ENCODE measurements at places on chromosomes 11 and 22. TPM values are rescaled to one million over a fixed set of nuclear protein-coding genes. Genes with fewer than 3 reads are reported as not detected.
A peak's percentile ranks its signal among the peaks of the same experiment; 100 is the strongest.

GRCh38 chr22:43427296-43428004, 15.6 kb downstream of the MPPED1 start:
- DNase-seq, result peak; percentile 30

SAA4 gene
- not detected for total RNA-seq

LAMTOR1 gene
- 74.9 TPM for total RNA-seq

DNA sequence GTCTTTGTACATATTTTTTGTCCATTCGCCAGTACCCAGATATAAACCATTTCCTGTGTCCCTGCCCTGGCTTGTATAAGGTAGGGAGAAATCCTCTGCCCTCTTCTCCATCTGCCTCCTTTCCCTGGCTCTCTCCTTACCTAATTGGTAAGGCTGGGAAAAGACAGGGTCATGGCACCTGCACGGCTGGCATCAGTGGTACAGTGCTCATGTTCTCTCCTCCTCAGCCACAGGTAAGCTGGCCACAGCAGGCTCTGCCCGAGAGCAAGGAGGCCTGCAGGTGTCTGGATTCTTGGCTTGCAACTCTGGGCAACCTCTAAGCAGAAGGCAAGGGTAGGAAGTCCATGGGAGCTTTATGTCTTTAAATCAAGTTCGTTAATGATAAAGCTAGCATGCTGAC, 419.9 kb downstream of the BUD13 start:
- no peak for DNase-seq

- no peak for DNase-seq
These were observed 473 bp upstream of the EMID1 start for GRCh38 chr22:29205252-29205593.

GRCh38 chr11:69894648-69895047, 75.4 kb upstream of the FGF3 start:
- DNase-seq, result no peak

DNA sequence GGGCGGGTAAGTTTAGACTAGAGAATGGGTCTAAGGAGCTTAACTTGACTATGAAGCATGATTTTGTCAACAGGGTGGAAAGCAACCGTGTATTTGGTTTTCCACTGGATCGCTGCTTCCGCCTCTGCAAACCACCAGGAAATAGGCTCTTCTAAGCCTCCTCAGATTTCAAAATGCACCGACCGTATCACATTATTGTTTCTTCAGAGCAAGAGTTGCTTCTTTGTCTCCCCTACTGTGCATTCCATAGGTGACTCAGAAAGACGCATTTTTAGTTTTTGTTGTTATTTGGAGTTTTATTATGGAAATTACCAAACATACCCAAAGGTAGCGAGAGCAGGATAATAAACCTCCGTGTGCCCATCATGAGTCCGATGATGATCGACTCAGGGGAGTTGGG, 64.3 kb upstream of the RASD2 start:
- DNase-seq, result no peak

- peak; percentile 82 for DNase-seq
These were observed 603 bp downstream of the ESRRA start for GRCh38 chr11:64305691-64306562.

GGT1 gene
- total RNA-seq, result 2.4 TPM

GRCh38 chr11:3085052-3085451, 27.8 kb upstream of the CARS1 start:
- DNase-seq, result no peak

CHRM1 gene
- total RNA-seq, result not detected

CCDC89 gene
- 0.42 TPM for total RNA-seq

DNA sequence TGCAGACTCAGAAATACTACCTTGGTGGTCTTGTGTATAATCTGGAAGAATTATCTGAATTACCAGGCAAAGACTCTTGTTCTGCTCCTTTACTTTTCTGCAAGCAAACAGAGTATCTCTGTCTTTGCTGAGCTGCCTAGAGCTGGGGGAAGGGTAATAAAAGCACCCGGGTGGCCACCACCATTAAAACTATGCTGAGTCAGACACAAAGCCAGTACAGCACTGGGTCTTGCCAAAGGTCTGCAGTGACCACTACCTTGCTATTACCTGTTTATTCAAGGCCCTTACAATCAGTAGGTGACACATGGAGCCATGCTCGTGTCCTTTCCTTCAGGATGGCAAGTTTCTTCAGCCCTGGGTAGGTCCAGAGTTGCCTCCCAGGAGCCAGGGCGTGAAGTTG, 420.6 kb upstream of the CNTN5 start:
- no peak for DNase-seq
